ENCODE measurements at places on chromosomes 4 and X.
A peak's percentile ranks its signal among the peaks of the same experiment; 100 is the strongest.

GRCh38 chr4:62865261-62865660 is 1544.0 kb downstream of the TECRL start:
- no peak for DNase-seq

DNA sequence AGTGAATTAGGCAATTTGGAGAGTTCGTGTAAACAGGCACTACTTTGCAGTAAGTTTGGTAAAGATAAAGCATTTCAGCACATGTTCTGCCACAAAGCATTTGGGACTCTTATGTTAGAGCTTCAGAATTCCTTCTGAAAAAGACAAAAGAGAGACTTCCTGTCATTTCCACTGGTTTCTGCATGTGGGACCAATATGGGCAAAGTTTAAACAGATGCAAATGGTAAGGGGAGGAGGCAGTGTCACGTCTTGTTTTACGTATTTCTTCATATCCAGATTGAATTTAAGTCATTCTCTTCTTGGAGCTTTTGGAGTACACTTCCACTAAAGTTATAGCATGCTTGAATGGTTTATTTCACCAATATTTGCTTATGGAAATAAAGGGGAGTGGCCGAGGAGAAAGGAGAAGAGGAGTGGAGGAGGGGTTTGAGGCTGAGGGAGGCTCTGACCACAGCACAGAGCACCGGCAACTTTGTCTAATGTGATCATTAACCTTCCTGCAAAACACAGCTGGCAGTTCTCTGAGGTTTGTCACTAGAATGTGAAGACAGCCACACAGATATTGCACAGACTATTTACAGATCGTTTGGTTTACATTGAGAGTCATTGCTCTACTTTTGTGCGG is at the start of gene APELA:
Gene APELA, plus strand, starts transcription at position 479 of the 625 bp plus-strand sequence. CDS start 154 bp downstream, outside the sequence.
- peak; percentile 1 for DNase-seq

- DNase-seq = no peak
These were observed 114.7 kb upstream of the TTC29 start for GRCh38 chr4:147060151-147060931.

DNA sequence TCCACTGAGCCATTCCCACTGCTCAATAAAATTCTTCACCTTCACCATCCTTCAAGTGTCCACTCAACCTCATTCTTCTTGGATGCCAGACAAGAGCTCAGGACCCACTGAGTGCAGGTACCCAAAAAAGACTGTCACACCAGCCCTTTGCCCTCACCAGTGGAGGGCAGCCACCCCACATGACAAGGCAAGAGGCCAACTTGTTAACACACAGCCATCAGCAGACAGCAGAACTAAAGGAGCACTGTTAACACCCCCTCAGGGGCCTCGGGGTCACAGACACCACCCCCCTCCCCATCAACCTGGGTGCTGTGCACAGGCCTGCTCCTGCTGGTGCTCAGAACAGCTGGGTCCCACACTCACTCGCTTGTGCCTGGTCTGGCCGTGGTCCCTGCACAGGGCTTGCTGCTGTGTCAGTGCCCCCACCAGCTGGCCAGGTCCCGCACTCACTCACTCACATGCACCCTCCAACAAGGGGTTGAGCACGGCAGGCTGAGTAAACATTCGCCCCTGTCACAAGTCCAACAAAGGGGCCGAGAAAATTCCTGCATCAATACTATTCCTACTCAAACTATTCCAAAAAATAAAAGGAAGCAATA is 54.1 kb downstream of the ATRX start:
- DNase-seq = no peak

DNA sequence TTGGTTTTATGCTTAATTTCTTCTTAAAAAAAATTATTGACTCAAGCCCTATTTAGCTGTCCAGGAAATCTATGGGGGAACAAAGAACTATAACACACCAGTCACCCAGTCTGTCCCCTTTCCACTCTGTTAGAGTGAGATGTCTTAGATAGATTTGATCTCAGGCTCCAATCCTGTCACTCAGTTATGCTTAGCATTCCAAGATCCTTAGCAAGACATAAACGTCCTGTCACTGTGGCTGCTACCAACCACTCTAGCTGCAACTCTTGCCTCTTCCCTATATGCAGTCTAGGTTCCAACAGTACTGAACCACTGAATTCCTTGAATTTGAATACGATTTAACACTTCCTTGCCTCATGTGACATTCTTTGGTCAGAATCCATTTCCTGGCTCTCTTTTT is 241.9 kb upstream of the NWD2 start:
- DNase-seq = no peak

- no peak for DNase-seq
These were observed 132.1 kb downstream of the COL4A6 start for GRCh38 chrX:108306086-108306485.

GRCh38 chr4:40357738-40358137 is 22.6 kb downstream of the CHRNA9 start:
- DNase-seq = no peak

- DNase-seq = no peak
These were observed 39.6 kb downstream of the CDKL5 start for GRCh38 chrX:18465051-18465450.

GRCh38 chr4:88054901-88055300 is 47.5 kb downstream of the PKD2 start:
- DNase-seq = no peak

GRCh38 chrX:148915474-148915873 is 415.1 kb downstream of the AFF2 start:
- no peak for DNase-seq

DNA sequence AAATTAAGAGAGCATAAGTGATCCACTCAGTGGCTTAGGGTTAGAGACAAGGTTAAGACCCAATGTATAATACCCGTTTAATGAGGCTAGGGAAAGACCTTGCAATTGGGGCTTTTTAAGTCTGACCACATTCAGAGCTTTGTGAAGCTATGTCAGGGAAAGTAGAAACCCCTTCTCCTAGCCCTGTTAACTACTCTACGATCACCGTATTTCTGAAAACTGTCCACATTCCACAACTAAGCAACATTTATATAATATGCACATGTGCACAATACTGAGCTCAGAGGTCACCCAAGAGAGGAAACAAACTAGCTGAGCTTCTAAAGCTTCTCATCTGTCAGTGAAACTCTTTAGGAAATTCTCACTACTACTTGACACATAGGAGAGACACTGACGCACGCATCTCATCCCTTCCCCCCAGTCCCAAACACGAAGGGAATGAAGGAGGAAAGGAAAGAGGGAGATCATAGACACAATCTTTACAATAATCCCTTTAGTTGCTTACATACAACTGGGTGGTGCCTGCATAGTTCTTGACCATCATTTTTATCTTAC is 56.2 kb downstream of the METTL14 start:
- DNase-seq = no peak

DNA sequence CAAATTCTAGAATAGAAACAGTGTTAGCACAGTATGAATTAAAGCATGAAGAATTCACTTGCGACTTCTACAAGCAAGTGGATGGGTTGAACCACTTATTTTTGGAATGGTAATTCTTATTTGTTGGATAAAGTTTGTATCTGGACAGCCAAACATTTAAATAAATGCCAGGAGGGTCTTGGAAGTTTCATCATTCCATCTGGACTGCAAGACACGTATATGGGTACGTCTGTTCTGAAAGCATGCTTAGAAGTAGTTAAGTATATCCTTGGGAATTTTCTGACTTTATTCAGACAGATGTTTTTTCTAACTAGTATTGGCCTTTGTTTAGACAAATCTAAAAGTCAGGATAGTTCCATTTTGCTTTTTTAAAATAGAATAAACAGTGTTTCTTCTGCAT is 77.5 kb upstream of the CASK start:
- no peak for DNase-seq

GRCh38 chrX:48487362-48487798 is 11.4 kb downstream of the FTSJ1 start:
- no peak for DNase-seq

DNA sequence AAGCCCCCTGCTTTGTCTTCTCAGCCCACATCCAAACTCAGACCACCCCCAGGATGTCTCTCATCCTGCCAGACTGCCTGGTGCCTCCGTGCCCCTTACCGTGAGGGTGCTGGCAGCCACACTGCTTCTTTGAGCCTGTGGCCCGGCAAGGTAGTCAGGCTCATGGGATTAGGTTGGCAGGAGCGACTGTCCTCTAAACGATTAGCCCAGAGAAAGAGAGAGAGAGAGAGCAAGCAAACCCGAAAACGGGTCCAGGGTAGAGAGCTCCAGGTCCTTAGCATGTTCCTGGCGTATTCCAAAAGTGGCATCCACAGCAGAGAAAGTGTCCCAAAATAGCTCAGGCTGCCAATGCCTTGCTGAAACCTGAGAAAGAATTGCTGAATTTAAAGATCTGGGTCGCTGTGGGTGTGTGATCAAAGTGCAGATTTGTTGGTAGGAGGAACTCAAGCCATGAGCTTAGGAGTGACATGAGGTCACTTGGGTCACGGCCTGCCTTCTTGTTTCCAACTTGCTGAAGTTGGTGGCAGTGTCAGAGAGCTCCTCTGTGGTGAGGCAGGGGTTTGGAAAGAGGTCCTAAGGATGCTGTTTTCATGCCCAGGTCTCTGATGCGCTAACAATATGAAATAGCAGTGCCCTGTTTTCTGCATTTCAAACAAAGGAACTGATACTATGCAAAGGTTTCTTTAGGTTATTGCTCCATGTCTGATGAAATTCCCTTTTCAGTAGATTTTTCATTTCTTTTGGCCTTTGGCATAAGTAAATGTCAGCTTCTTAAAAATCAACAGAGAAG is 81.6 kb downstream of the RTL9 start:
- no peak for DNase-seq

DNA sequence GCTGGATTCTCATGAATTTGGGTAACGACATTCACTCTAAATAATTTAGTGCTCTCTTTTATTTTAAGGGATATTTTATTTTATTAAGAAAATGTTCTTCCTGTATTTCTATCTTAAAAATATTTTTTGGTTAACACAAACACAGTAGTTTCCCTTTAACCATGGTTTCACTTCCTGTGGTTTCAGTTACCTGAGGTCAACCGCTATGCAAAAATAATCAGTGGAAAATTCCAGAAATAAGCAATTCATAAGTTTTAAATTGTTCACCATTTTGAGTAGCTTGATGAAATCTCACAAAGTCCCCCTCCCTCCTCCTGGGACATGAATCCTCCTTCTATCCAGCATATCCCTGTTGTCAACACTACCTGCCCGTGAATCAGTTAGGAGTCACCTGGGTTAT is 71.4 kb downstream of the GBA3 start:
- no peak for DNase-seq

DNA sequence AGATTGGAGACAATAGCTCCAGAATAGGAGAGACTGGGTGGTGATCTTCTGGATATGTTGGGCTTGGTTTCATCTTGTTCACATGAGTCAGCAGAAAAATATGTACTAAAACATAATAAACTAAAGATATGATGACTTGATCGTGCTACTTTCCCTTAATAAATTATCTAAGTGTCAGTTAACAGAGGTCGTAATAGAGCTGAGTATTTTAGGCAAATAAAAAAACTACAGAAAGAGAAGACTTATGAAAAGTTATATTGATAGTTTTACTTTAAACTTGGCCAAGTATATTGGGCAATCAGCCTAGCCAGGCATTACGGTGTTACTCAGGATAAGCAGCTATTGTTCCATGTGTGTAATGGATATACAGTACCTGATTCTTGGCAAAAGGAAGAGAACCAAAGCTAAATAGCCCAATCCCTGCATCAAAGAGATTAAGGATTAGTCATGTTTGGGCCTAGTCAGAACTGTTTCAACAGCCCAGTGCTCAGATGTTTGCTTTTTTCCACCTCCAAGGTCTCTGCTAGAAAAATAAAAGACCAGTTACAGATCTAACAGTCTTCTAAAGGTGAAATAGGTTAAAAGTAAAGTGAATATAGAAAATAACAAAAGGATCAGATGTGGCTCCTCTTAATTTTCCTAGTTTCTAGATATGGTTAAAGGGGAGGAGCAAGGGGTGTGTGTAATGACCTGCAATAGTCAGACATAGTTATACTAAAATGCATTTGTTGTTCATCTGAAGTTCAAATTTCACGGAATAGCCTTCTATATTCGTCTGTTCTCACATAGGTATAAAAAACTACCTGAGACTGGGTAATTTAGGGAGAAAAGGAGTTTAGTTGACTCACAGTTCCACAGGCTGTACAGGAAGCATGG is 262.6 kb downstream of the ADGRL3 start:
- no peak for DNase-seq

- DNase-seq = peak; percentile 48
These were observed at the start of gene GPAT3 for GRCh38 chr4:83535520-83536361. Gene GPAT3, plus strand, starts transcription at chr4:83536108. Its CDS starts 515 bp downstream, at chr4:83536623.

GRCh38 chrX:8254401-8254800 is 83.3 kb upstream of the VCX2 start:
- no peak for DNase-seq

- no peak for DNase-seq
These were observed 12.1 kb downstream of the DOK7 start for GRCh38 chr4:3475041-3475712.

- peak; percentile 12 for DNase-seq
These were observed 27.3 kb downstream of the PRDX4 start for GRCh38 chrX:23694606-23695005.

Data from NCI-H510A (cell line).